ENCODE measurements at places on chromosomes 13 and 19.

GRCh38 chr13:44667943-44668342 is 91.8 kb upstream of the TSC22D1 start:
- no peak for DNase-seq

GRCh38 chr19:54518844-54519243 is 16.2 kb downstream of the LAIR2 start:
- DNase-seq: peak; percentile 63

DNA sequence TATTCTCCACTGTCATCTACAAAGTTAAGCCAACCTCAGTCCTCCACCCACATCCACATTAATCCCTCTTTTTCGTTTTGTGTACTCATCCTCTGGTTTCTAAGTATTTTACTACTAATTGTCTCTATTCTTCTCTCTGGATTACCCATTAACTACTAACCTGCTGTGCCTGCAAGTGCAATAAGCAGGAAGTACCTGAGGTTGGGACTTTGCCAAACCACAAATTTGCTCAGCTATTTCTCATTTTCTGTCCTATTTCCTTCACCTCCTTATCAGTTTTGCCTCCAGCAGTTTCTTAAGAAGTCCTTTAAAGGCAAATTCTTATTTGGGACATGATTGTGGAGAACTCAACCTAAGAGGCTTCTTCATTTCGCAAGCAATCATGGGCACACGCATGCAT is 1708.9 kb downstream of the SLITRK5 start:
- no peak for DNase-seq

GRCh38 chr13:110799246-110800236 is 86.0 kb downstream of the ING1 start:
- DNase-seq: no peak

- no peak for DNase-seq
Measured at GRCh38 chr13:59721926-59722910, 441.5 kb downstream of the DIAPH3 start.

DNA sequence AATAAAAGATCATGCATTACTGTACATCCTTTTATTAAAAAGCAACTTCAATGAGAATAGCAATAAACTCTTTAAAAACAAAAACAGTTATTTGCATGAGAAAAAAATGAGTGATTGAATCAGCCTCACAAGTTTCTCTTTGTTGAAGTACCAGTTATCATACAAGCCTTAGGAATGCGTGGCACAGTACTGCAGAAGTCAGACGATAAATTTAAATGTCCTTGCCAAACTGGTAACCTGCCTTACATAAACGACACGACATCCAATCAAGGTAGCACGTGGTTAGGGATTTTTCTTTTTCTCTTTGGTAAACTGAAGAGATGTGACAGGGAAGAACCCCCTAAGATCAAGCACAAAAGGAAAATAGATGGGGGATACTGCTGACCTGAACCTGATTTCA is 251.0 kb downstream of the KLF12 start:
- DNase-seq: no peak

- no peak for DNase-seq
Measured at GRCh38 chr19:35178701-35179100, 24.2 kb downstream of the FXYD5 start.

DNA sequence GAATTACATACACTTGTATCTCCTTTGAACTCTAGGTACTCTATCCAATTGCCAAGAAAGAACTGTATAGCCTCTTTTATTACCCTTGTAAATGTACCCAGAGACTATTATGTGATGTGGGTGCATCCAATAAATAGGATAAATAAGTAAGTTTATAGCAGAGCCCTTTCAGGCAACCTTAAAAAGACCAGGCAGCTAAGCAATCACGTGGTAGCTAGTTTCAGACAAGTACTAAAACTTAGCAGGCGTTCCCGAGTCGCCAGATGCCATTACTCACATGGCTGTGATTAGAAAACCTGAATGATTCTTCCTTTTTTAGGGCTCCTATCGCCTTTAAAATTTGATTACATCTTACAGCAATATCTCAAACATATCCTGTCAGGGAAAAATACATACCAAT is 1303.0 kb downstream of the EFNB2 start:
- DNase-seq: no peak

GRCh38 chr19:52028780-52029123 is 573 bp upstream of the ZNF614 start:
- DNase-seq: no peak

GRCh38 chr13:75468602-75469001 is 13.4 kb downstream of the TBC1D4 start:
- no peak for DNase-seq

- DNase-seq: no peak
Measured at GRCh38 chr13:47859165-47859564, 141.9 kb downstream of the SUCLA2 start.

GRCh38 chr13:103210348-103210747 is 144.1 kb upstream of the SLC10A2 start:
- no peak for DNase-seq

- DNase-seq: no peak
Measured at GRCh38 chr13:64289702-64290101, 2874.1 kb upstream of the PCDH20 start.

DNA sequence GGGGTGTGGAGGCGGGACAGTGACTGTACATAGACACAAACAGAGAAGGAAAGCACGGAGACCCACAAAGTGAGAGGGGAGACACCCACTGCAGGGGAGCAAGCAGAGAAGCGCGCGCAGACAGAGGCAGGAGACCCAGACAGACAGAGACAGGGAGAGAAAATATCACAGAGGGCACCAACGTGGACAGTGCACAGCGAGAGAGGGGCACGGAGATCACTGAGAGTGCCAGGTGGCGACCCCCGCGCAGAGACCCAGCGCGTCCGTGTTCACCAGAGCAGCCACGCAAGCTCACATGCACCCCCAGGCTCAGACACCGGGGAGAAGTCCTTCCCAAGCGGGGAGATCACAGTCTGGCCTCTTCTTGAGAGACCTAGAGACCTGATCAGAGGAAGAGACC is 1.4 kb upstream of the CACNG7 start:
- DNase-seq: no peak

GRCh38 chr13:46372071-46372470 is 15.0 kb downstream of the RUBCNL start:
- DNase-seq: no peak

DNA sequence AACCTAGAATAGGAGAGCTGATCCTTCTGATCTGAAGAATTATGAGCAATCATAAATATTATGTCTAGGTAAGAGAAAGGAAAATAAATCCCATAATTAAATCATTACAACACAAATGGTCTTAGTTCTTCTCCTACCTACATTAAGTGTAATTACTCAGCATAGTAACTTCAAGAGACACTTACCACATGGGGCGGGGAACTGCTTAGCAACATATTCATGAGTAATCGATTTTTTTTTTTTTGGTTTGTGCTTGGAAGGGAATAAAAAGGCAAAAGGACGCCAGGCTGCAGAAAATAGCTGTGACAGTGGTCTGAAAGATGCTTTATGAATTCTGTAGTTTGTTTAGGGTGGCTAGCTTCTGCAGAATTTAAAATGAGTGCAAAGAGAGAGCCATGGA is 103.3 kb upstream of the HTR2A start:
- no peak for DNase-seq

GRCh38 chr13:67443923-67444322 is 213.8 kb upstream of the PCDH9 start:
- DNase-seq: no peak

DNA sequence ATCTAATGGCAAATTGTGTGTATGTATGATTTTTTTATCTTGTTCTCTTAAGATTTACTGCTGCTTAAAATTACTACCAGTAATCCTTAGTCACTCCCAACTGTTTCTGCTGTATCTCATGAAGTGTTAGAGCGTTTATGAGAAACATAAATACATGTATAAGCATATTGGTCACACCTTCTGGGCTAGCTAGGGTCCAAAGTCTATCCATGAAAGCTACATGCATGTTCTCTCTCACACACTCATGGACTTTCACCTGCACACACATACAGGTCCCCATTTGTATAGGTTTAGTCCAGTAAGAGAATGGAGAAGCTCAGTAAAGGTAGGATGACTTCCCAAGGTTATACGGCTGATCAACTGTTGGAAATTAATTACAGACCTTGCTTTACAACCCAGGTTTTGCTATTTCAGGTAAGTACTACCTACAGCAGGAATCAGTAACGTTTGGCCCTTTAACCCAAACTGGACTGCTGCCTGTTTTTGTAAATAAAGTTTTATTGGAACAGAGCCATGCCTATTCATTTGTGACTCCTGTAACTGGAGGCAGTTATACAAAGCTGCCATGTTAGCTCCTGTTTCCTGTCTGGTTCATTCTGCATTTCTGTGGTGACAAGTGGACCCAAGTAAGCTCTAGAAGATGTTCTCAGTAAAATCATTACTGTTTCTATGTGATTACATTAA is 15.3 kb downstream of the METTL21C start:
- DNase-seq: no peak

DNA sequence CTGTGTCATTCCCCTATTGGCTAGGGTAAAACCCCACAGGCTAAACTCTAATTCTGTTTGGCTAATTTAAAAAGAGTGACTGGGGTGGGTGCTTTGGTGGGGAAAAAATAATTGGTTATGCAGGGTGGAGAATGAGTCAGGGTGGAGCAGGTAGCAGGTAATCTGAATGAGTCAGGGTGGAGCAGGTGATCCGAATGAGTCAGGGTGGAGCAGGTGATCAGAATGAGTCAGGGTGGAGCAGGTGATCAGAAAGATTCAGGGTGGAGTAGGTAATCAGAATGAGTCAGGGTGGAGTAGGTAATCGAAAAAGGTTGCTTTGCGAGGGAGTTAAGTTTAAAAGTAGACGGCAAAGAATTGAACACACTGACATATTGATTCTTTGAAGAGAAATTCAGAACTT is 1218.8 kb upstream of the ATXN8OS start:
- no peak for DNase-seq

DNA sequence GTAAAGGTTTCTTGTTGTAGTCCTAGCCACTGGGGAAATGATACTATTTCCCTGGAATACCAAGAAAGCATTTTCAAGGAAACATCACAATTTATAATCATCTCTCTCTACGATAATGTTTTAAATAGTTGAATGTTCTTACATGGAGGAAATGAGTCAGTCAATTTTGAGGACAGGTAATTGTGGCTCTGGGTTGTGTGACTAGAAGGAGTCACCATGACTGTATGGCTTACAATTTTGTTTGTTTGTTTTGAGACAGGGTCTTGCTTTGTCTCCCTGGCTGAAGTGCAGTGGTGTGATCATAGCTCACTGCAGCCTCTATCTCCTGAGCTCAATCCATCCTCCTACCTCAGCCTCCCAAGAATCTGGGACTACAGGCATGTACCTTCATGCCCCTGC is 47.4 kb downstream of the COG3 start:
- DNase-seq: no peak

GRCh38 chr13:44814161-44814560 is 175.1 kb downstream of the NUFIP1 start:
- DNase-seq: no peak

DNA sequence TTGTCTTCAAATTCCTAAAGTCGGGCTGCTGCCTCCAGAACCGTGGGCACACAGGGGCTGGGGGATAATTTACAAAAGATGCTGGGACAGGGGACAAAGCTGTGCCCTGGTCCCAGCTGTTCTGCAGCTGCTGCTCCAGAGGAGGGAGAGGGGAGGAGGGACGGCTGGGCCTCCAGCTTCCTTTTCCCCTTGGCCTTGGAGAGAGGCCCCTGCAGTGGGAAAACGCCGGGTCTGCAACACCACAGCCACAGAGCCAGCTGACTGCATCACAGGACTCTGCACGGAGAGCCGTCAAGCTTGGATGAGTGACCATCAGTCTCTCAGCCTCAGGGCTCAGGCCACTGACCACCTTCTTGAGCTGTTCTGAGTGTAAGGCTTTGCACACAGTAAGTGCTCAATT is 6.1 kb downstream of the DOCK6 start:
- no peak for DNase-seq

GRCh38 chr19:10503002-10503789 is at the start of gene KEAP1:
Gene KEAP1, minus strand, starts transcription at chr19:10503356. Its CDS starts 3,323 bp downstream, at chr19:10500033.
- no peak for DNase-seq

DNA sequence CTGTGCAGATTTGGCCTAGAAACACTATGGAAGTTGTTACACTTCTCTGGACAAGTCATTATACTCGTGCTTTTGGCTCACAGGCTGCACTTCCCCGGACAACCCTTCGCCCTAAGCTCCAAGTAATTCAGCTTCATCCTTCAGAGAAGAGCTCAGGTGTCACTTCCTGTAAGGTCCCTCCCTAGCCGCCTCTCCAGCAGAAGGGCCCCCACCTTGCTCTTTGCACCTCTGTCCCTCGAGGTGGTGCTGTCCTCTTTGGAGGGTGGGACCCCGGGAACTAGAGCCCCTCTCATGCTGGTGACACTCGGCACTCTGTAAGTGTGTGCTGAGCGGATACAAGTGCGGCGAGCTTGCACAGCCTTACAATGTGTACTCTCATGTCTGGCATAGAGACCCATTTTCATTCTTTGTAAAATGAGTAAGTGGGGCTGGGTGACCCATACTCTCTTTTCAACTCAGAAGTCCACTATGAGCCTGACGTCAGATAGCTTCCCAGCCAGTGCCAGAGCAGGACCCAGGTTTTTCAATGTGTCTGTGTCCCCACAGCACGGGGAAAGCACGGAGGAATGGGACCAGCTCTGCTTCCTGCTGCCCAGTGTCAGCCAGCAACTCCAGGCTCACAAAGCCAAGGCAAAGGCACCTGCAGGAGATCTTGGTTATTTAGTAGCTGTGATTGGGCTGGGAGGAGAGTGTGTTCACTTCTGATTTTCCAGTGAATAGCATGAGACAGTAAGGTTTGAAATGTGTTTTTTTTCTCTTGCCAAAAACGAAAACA is 26.9 kb downstream of the CHAMP1 start:
- no peak for DNase-seq

GRCh38 chr19:48514123-48514458 is 2.5 kb upstream of the LMTK3 start:
- no peak for DNase-seq

GRCh38 chr13:108034909-108035410 is 180.4 kb downstream of the LIG4 start:
- no peak for DNase-seq

- no peak for DNase-seq
Measured at GRCh38 chr19:6802336-6803035, 30.0 kb downstream of the VAV1 start.

GRCh38 chr13:33446821-33447725 is 161.5 kb upstream of the STARD13 start:
- DNase-seq: no peak

GRCh38 chr19:50430888-50431342 is 1.8 kb upstream of the MYBPC2 start:
- no peak for DNase-seq

DNA sequence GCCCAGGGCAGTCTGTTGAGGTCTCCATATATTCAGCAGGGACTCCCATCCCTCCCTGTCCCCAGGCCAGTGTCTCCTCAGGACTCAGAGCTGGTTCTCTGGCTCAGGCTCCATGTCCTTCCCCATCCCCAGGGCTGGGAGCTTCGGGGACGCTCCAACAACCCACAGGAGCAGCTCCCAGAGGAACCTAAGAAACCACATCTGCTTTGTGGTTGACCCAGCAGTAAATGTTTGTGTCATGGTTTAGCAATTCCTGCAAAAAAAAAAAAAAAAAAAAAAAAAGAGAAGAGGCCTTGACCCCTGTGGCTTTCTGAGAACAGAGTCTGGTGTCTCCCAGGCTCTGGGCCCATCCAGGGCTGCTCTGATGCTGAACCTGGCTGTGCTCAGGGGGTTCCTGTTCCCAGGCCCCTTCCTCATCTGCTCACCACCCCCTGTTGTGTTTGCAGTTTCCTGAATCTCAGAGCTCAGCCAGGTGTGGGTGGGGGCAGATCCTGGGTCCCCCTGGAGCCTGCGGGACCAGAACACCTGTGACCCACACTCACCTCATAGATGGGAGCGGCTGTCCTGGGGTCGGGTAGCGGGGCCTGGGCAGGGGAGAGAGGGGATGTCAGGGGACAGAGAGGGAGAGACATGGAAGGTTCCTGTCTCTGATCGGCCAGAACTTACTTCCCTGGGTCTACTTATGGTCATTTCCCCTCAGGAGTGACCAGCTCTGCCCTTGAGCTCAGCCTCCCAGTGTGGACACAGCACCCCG is 25.2 kb upstream of the CEACAM1 start:
- no peak for DNase-seq

All from pulmonary artery endothelial cell (primary cell).